HFFc6 (cell line): ENCODE measurements at places on chromosomes 3 and 15.

DNA sequence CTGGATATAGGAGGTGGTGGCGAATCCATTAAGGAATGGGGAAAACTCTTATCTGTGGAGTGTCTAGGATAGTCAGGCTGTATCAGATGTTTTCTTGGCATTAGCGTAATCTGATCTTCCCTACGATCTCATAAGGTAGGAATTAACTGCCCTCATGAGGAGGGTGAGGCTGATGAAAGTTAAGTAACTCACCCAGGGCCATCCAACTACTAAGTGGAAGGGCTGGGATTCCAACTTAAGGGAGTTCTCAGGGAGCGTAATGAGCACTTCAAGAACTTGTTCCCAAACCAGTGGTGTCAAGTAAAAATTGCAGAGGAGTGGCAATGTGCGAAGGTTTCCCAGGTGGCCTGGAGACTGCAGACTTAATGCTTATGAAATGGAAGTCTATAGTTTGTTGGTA is 55.9 kb upstream of the OSBPL11 start:
- no peak overlapping the region for H3K4me3 ChIP-seq
- no peaks in the 10 kb centered on the region for H3K36me3 ChIP-seq
- peak; percentile 38 for DNase-seq
- peaks cover 10% of the 10 kb centered on the region for H3K4me1 ChIP-seq
- H3K27me3 ChIP-seq: peaks cover 7% of the 10 kb centered on the region; the same call in 1 of the 2 replicates

GRCh38 chr3:32973982-32974381 is 22.5 kb downstream of the CCR4 start:
- H3K4me3 ChIP-seq: no peak overlapping the region
- no peak overlapping the region for H3K27ac ChIP-seq

- no peak overlapping the region for H3K4me3 ChIP-seq
- no peak for DNase-seq
- H3K27me3 ChIP-seq: peaks cover 2% of the 10 kb centered on the region; the same call in 1 of the 2 replicates
- no peaks in the 10 kb centered on the region for H3K4me1 ChIP-seq
These were observed 328.2 kb downstream of the ZIC1 start for GRCh38 chr3:147737376-147737775.

GRCh38 chr3:172303941-172304558 is 144.2 kb downstream of the GHSR start:
- H3K27ac ChIP-seq: peak overlapping the region; percentile 16; the same call in 1 of the 2 replicates
- no peaks in the 10 kb centered on the region; the same call in none of the 2 replicates for H3K27me3 ChIP-seq
- no peak for DNase-seq
- H3K4me3 ChIP-seq: no peak overlapping the region; the same call in 1 of the 2 replicates
- peaks cover 66% of the 10 kb centered on the region for H3K4me1 ChIP-seq

DNA sequence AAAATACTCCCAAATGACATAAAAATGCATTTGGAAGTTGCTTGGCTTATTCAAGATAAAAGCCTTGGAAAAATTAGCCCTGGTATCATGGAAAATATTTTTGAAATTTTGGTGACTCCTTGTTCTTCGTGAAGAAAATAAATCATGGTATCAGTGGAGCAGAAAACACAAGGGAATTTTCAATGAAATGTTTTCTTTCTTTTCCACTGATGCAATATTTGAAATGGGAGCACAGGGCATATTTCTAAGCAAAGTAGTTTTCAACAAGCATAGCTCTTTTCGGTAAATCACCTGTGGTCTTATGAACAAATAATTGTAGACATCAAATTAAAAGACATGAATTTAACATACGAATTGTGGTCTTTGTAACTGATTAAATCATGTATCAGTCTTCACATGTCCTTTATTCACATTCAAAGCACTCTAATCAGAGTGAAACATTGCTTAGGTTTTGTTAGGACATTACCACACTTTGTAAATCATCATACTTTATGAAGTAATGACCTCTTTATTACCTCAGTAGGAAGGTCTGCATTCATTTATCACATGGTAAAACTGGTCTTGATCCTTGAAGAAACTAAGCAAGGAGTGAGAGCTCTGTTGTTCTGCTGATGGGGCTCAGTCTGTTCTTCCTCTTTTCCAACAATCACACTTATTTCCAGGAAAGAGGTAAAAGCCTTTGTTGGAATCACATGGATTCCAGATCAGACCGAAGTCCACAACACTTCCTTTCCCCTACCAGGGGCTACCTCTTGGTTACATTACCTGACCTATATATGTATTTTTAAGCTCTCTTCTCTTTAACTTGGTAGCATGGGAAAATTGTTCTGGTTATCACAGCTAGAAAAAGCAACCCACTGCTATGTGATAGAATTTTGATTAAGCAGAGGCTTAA is 413.5 kb upstream of the THBS1 start:
- peaks cover 33% of the 10 kb centered on the region for H3K36me3 ChIP-seq
- peak overlapping the region; percentile 4; the same call in 1 of the 2 replicates for H3K27ac ChIP-seq
- H3K4me3 ChIP-seq: no peak overlapping the region
- no peak for DNase-seq
- H3K4me1 ChIP-seq: peaks cover 64% of the 10 kb centered on the region

DNA sequence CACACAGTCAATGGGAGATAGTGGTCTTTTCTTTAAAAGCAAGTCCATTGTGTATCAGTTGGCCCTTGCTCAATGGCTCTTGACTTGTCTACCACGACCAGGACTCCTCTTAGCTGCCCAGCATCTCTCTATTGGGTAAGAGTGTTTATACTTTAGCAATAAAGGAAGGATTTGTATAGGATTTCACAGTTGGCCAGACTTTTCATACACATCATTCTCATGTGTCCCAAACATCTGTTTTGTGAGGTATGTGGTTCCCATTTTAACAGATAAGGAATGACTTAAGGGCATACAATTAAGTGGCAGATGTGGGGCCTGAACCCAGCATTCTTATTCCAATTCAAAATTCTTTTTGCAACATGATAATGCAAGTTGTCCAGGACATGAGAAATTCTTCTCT is 191.5 kb downstream of the CHST2 start:
- H3K4me3 ChIP-seq: no peak overlapping the region
- peaks cover 4% of the 10 kb centered on the region; the same call in 1 of the 2 replicates for H3K27me3 ChIP-seq
- H3K27ac ChIP-seq: no peak overlapping the region
- H3K4me1 ChIP-seq: peaks cover 19% of the 10 kb centered on the region
- no peak for DNase-seq

GRCh38 chr3:23747841-23748240 is 57.9 kb upstream of the UBE2E1 start:
- no peak for DNase-seq
- peaks cover 4% of the 10 kb centered on the region for H3K27me3 ChIP-seq
- no peaks in the 10 kb centered on the region for H3K36me3 ChIP-seq
- no peak overlapping the region for H3K4me3 ChIP-seq

DNA sequence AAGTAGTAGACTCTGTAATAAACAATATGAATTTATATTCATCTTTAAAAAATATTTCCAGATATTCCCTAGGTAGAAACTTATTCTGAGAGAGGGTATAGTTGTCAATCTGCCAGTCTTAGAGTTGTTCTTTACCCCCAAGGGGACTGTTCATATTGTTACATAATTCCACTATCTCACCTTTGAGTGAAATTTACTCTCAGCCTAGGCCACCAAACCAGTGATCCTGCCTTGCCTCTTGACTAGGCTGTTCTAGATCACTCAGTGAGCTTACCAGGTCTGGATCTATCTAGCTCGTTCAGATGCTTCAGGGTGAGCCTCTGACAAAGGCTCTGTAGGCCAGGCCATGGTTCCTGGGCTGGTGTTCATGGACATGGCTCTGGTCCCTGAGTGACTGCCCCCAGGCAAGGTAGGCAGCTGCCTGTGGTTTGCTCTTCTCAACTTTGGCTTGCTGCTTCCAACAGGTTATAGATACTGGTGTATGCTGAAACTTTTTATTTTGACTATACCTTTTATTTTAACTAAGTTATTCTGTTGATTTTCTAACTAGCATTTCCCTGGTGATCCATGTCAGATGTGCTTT is 27.6 kb downstream of the ZNF592 start:
- no peak overlapping the region for H3K4me3 ChIP-seq
- H3K4me1 ChIP-seq: peaks cover 8% of the 10 kb centered on the region
- no peaks in the 10 kb centered on the region for H3K27me3 ChIP-seq
- no peak for DNase-seq
- H3K36me3 ChIP-seq: peaks cover 16% of the 10 kb centered on the region

DNA sequence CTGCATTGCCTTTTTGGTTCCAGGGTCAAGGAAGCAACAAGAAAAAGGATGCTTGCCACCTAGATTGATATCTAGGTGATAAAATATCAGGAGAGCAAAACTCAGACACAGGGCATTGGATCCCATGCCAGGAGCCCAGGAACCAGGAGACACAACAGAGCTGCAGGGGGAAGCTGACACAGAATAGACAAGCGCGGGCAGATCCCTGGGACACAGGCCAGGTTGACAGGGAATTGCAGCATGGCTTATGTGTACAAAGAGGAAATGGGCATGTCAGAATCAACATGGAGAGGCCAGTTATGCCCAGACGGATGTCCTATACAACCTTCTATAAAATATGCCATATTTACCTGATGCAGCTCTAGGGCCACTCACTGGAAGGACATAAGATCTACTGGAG is 84.2 kb downstream of the SEMA6D start:
- no peaks in the 10 kb centered on the region for H3K36me3 ChIP-seq

- peaks cover 12% of the 10 kb centered on the region for H3K27me3 ChIP-seq
- no peak overlapping the region for H3K27ac ChIP-seq
- H3K36me3 ChIP-seq: no peaks in the 10 kb centered on the region
- H3K4me1 ChIP-seq: peaks cover 5% of the 10 kb centered on the region; the same call in 1 of the 2 replicates
- no peak overlapping the region for H3K4me3 ChIP-seq
These were observed 5.6 kb downstream of the TIGIT start for GRCh38 chr3:114299421-114299820.

GRCh38 chr3:78427303-78427702 is 1340.5 kb downstream of the ROBO1 start:
- no peak for DNase-seq
- H3K27me3 ChIP-seq: peaks cover 3% of the 10 kb centered on the region
- no peak overlapping the region for H3K4me3 ChIP-seq
- no peak overlapping the region for H3K27ac ChIP-seq
- H3K4me1 ChIP-seq: no peaks in the 10 kb centered on the region

GRCh38 chr3:115659253-115660220 is 36.2 kb downstream of the GAP43 start:
- DNase-seq: no peak
- H3K36me3 ChIP-seq: no peaks in the 10 kb centered on the region
- peak overlapping the region; percentile 98 for H3K27ac ChIP-seq
- peaks cover 52% of the 10 kb centered on the region for H3K4me1 ChIP-seq

DNA sequence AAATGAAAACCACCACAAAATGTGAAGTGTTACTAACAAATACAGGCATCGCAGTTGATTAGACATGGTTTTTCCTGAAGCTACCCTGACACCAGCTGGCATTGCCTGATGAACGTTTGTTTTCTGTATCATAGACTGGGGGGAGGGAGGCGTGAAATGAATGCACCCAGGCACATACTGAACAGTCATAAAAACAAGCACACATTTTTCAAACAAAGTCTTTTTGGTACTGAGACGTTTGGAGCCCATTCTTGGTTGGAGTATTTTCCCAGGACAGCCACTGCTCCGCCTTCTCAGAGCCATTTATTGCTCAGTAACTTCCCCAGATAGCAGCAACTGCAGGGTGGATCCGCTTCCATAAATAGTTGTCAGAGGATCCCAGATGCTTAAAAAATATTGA is 52.4 kb downstream of the KLF13 start:
- H3K4me3 ChIP-seq: no peak overlapping the region
- H3K36me3 ChIP-seq: peaks cover 12% of the 10 kb centered on the region
- peaks cover 6% of the 10 kb centered on the region; the same call in 1 of the 2 replicates for H3K4me1 ChIP-seq
- peaks cover 1% of the 10 kb centered on the region; the same call in 1 of the 2 replicates for H3K27me3 ChIP-seq
- no peak for DNase-seq
- no peak overlapping the region for H3K27ac ChIP-seq

DNA sequence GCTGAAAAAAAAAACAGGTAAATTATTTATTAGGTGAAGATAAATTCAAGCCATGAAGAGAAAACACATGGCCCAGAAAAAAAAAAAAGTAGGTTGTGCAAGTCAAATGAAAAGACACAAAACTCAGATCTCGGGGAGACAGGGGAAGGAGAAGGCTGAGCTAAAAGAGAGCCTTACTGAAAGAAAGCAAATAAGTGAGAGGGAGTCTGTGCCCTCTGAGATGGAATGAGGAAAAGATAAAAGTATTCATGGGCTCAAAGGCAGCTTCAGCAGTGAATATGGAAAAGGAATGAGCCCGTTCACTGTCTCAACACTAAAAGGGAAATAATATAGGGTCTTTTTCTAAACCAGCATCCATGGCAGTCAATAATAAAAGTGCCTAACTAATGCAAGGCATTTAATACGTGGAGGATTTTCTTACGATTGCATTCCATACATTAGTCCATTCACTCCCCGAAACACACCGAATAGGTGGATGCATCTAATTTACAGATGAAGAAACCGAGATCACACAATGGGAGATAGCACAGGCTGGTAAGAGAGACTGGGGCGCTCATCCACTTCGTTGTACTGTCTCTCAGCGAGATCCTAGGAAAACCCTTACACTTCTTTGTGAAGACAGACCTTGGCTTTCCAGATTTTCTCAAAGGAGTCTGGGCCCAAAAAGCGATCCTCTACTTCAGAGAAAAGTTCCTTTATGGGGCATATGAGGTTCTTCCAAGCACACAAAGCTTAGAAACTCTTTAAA is 1.1 kb downstream of the TFDP2 start:
- no peak for DNase-seq
- peaks cover 34% of the 10 kb centered on the region for H3K4me1 ChIP-seq
- H3K36me3 ChIP-seq: no peaks in the 10 kb centered on the region
- H3K27me3 ChIP-seq: no peaks in the 10 kb centered on the region

GRCh38 chr15:32905481-32905880 is 187.7 kb downstream of the GREM1 start:
- H3K4me1 ChIP-seq: peaks cover 70% of the 10 kb centered on the region
- peaks cover 25% of the 10 kb centered on the region for H3K36me3 ChIP-seq
- peak; percentile 38 for DNase-seq
- H3K27me3 ChIP-seq: no peaks in the 10 kb centered on the region
- H3K27ac ChIP-seq: peak overlapping the region; percentile 58

GRCh38 chr3:122101646-122102045 is 46.5 kb downstream of the CD86 start:
- 0 out of 2 replicates have a peak, but pooled peaks cover 2% of the 10 kb centered on the region for H3K27me3 ChIP-seq
- H3K4me3 ChIP-seq: no peak overlapping the region
- no peaks in the 10 kb centered on the region for H3K36me3 ChIP-seq
- peak; percentile 72 for DNase-seq
- no peak overlapping the region for H3K27ac ChIP-seq

DNA sequence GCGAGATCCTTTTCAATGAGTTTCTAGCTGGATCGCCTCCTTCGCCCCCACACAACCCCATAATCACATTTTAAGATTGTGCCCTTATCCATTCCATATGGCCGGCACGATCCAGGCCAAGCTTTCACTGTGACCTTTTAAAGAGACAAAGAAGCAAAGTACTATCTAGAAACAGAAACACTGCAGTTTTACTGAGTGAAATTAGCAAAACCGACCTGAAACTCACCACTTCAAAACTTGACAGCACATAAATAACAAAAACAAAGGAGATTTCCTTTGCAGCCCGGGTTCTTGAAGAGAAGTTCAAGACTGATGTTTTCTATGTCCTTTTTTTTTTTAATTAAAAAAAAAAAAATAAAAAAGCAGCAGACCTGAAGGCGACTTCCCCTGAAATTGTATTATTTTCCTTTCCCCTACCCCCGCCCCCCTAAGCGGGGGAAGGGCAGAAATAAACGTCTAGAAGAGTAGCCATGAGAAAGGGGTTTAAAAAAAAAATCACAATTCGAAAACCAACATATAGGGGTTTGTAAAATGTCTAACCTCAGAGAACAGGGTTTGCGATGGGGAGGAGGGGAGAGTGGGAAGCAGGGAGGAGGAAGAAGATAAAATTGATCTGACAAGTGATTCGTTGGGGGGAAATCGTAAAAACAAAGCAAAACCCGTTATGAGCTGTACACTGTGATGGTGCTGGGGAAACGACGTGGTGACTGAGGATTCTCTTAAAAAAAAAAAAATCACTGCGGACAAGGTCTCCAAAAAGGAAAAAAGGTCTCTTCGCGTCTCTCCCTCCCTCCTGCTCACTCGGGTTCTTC is 1.5 kb downstream of the SATB1 start:
- peak overlapping the region; percentile 93 for H3K4me3 ChIP-seq
- H3K4me1 ChIP-seq: peaks cover 12% of the 10 kb centered on the region
- peak; percentile 20 for DNase-seq
